ENCODE measurements at places on chromosomes 1 and 21. TPM values are rescaled to one million over a fixed set of nuclear protein-coding genes. Genes with fewer than 3 reads are reported as not detected.

DNA sequence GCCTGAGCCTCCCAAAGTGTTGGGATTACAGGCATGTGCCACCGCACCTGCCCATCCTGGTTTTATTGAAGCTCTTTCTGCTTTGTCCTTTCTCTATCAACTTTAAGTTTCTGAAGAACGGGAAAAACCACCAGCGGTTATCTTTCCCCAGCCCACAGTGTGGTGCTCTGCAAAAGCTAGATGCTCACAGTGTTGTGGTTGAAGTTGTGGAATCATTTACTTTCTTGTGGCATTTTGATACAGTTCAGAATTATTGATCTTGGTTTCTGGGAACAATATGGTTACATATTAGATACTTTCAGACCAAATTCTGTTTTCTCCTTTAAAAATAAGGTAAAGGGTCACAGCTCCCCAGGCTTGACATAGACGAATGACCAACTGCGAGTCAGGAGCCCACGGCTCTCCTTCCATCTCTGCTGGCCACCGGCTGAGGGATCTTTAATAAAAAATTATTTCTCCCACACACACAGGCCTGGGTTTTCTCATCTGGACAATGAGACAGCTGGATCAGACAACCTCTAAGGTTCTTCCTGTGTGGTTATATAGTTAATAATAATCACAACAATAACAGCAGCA is 385.3 kb downstream of the SETD4 start:
- no peak overlapping the region for H3K27ac ChIP-seq
- peaks cover 5% of the 10 kb centered on the region for H3K27me3 ChIP-seq
- no peaks in the 10 kb centered on the region for H3K36me3 ChIP-seq
- H3K4me1 ChIP-seq: no peaks in the 10 kb centered on the region

GRCh38 chr21:27647401-27647800 is 680.5 kb upstream of the ADAMTS5 start:
- DNase-seq: no peak
- peaks cover 38% of the 10 kb centered on the region for H3K4me1 ChIP-seq
- peak overlapping the region; percentile 93 for H3K27ac ChIP-seq
- H3K4me3 ChIP-seq: no peak overlapping the region
- H3K27me3 ChIP-seq: no peaks in the 10 kb centered on the region

DNA sequence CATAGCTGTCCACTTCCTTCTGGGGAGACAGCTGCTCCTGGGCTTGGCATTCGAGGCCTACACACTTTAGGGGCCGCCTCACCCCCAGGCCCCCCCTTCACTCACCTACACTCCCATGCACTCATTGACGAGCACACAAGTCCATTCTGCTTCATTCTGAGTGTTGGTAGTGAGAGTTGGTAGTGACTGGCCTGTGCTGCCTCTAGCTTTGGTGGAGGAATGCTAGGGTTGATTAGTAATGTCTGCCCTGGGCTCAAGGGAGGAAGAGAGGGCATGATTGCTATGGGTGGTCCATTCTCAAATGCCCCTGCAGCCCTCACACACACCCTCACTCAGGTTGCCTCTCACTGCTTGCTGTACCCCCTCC is 30.4 kb downstream of the TRIM11 start:
- DNase-seq: peak; percentile 90
- H3K36me3 ChIP-seq: no peaks in the 10 kb centered on the region
- H3K27ac ChIP-seq: no peak overlapping the region
- H3K27me3 ChIP-seq: peaks cover 6% of the 10 kb centered on the region

DNA sequence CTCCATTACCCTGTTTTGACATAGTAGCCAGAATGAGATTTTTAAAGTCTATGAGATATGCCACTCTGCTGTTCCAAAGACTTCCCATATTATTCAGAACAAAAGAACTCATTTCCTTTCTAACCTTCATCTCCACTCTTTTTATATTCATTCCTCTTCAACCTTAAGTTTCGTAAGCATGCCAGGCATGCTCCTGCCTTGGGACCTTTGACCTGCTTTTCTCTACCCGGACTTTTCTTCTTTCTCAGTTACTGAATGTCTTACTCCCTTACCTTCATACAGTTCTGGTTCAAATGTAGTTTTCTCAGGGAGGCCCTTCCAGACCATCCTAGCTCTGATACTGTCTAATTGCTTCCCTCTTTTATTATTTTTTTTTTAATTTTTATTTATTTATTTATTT is 81.1 kb downstream of the TNNI3K start:
- no peaks in the 10 kb centered on the region for H3K27me3 ChIP-seq
- DNase-seq: no peak

GRCh38 chr1:79845936-79846335 is 839.4 kb upstream of the ADGRL4 start:
- DNase-seq: no peak
- no peaks in the 10 kb centered on the region for H3K27me3 ChIP-seq
- no peaks in the 10 kb centered on the region for H3K4me1 ChIP-seq
- H3K4me3 ChIP-seq: no peak overlapping the region
- H3K36me3 ChIP-seq: no peaks in the 10 kb centered on the region

DNA sequence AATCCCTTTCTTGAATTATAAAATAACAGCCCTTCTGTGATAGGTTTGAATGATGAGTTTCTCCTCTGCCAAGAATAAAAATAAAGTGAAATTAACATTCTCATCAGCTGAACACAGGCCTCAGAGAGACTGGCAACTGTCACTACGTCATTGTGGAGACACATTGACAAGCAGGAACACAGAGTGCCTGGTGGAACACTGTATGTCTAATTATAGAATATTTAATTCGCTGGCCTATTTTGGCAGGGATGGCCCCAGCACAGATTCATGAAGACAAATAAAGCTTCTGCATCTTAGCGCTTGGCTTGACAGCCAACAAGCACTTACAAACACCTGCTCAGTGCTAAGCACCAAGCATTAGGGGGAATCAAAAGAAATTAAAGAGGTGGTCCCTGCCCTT is 52.0 kb upstream of the SMYD2 start:
- peaks cover 3% of the 10 kb centered on the region for H3K27me3 ChIP-seq
- H3K4me1 ChIP-seq: peaks cover 4% of the 10 kb centered on the region
- no peak overlapping the region for H3K27ac ChIP-seq
- no peak for DNase-seq
- H3K36me3 ChIP-seq: no peaks in the 10 kb centered on the region

GRCh38 chr1:163120372-163120771 is 51.2 kb downstream of the RGS4 start:
- H3K36me3 ChIP-seq: no peaks in the 10 kb centered on the region
- H3K27me3 ChIP-seq: peaks cover 5% of the 10 kb centered on the region
- no peaks in the 10 kb centered on the region for H3K4me1 ChIP-seq
- no peak overlapping the region for H3K4me3 ChIP-seq
- DNase-seq: no peak

GRCh38 chr1:119987112-119987511 is 82.3 kb downstream of the NOTCH2 start:
- no peak overlapping the region for H3K4me3 ChIP-seq
- peak; percentile 54 for DNase-seq
- peaks cover 53% of the 10 kb centered on the region for H3K4me1 ChIP-seq
- no peaks in the 10 kb centered on the region for H3K27me3 ChIP-seq

DNA sequence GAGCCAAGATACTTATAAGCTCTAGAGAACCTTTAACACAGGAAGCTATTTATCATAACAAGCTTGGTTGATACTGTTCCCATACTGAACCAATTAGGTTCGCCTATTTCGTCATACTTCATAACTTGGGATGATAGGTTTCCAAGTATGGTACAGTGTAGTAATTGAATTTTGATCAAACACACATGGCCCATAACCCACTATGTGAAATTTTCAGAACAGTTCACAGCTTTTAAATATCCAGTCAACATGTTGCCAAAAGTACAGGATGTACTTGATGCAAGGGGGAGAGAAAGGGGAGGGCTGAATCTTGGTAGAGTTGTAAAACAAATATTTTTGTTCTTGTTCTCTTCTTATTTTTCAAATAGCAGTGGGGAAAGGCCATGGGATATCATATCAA is 86.6 kb downstream of the TM2D1 start:
- no peak overlapping the region for H3K27ac ChIP-seq
- H3K4me1 ChIP-seq: no peaks in the 10 kb centered on the region
- no peaks in the 10 kb centered on the region for H3K36me3 ChIP-seq
- H3K4me3 ChIP-seq: no peak overlapping the region

- H3K4me3 ChIP-seq: no peak overlapping the region
- peaks cover 37% of the 10 kb centered on the region for H3K4me1 ChIP-seq
- peaks cover 19% of the 10 kb centered on the region for H3K36me3 ChIP-seq
- DNase-seq: no peak
Measured at GRCh38 chr1:31416101-31416736, 3.2 kb downstream of the SERINC2 start.

GRCh38 chr21:38380481-38381137 is 117.7 kb downstream of the ERG start:
- peak; percentile 79 for DNase-seq
- no peak overlapping the region for H3K4me3 ChIP-seq
- H3K27ac ChIP-seq: no peak overlapping the region
- H3K27me3 ChIP-seq: peaks cover 7% of the 10 kb centered on the region
- H3K4me1 ChIP-seq: no peaks in the 10 kb centered on the region

DNA sequence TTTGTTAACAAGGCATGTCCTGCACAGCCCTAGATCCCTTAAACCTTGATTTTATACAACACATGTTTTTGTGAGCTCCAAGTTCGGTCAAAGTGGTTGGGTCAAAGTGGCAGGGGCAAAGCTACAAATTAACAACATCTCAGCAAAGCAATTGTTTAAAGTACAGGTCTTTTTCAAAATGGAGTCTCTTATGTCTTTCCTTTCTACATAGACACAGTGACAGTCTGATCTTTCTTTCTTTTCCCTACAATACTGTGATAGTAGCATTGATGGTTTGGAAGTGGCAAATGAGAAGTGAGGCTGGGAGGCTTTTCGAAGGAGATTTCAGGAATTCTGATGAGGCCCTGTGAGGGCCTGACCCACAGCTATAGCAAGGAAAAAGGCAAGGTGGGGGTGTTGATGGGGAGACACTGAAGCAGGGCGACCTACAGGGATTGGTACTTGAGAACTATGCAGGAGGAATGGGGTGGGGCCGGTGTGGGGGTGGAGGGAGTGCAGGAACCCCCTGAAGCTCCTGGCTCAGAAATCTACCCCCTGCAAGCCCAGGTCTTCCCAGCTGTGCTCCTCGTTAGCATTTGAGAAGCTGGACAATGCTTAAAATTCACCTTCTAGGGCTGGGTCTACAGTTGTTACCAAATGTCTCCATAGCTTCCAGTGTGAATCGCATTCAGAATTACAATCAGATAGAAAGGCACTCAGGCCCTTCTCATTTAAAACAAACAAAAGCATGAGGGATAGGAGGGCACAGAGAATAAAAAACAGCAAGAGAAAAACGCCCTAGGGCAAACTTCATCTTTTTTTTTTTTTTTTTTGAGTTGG is 102.6 kb upstream of the PPM1J start:
- no peaks in the 10 kb centered on the region for H3K36me3 ChIP-seq
- peaks cover 8% of the 10 kb centered on the region for H3K4me1 ChIP-seq
- no peak overlapping the region for H3K27ac ChIP-seq
- DNase-seq: no peak
- no peaks in the 10 kb centered on the region for H3K27me3 ChIP-seq

- no peak for DNase-seq
- H3K27me3 ChIP-seq: no peaks in the 10 kb centered on the region
- no peak overlapping the region for H3K4me3 ChIP-seq
- H3K36me3 ChIP-seq: no peaks in the 10 kb centered on the region
- H3K4me1 ChIP-seq: peaks cover 11% of the 10 kb centered on the region
Measured at GRCh38 chr1:98403963-98404480, 257.5 kb upstream of the SNX7 start.

- no peak overlapping the region for H3K4me3 ChIP-seq
- H3K27me3 ChIP-seq: no peaks in the 10 kb centered on the region
- no peak for DNase-seq
- no peak overlapping the region for H3K27ac ChIP-seq
- H3K4me1 ChIP-seq: no peaks in the 10 kb centered on the region
Measured at GRCh38 chr1:197277166-197277565, 9.1 kb downstream of the CRB1 start.

DNA sequence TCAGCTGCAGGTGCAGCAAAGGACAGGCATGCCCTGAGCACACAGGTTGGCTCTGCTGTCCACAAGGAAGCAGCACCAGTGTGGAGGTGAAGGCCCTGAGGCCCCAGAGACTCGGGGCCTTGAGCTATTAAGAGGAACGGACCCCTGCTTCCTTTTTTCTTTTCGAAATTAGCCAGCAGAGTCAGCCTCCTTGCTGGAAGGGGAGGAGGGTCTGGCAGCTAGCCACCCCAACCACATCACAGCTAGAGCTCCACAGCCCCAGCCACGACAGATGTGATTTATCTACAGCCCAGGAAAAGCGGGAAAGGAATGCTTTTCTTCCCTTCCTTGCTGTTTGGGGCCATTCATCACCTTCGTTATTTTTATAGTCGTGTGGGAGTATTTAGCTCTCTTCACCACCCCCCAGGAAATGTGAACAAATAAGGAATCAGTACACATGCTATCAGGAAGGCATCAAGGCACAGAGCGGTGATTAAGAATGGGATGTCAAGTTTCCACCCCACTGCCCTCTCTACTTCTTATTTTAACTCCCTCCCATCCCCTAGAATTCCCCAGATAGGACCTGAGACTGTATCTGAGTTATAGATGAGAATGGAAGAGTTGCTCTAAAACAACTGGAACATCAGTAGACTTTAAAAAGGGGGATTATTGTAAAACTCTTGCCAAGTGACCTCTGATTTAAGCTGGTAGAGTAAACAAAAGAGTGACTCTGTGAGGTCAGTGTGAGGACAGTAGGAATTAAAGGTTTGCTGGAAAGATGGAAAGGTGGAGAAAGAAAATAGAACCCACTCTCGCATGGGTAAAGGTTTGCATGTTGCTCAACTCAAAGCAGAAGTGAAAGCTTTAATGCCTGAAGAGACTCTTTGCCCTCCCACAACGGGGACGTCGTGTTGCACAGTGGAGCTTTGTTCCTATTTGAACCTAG is 224.7 kb upstream of the GJB5 start:
- no peaks in the 10 kb centered on the region for H3K36me3 ChIP-seq
- H3K4me1 ChIP-seq: no peaks in the 10 kb centered on the region
- DNase-seq: no peak
- H3K27ac ChIP-seq: no peak overlapping the region

Gene ARHGEF19
- total RNA-seq: 6.5 TPM

Gene LINGO4
- total RNA-seq: not detected

Gene DNM3
- total RNA-seq: 0.72 TPM

Gene RPE65
- total RNA-seq: not detected

Gene KCNE1
- total RNA-seq: 0.29 TPM

All from osteoblast (primary cell).